Muscle of leg (tissue), 16 donors: ENCODE measurements at places on chromosomes 2 and 18. TPM values are rescaled to one million over a fixed set of nuclear protein-coding genes. Genes with fewer than 3 reads are reported as not detected.
A peak's percentile ranks its signal among the peaks of the same experiment; 100 is the strongest.

DNA sequence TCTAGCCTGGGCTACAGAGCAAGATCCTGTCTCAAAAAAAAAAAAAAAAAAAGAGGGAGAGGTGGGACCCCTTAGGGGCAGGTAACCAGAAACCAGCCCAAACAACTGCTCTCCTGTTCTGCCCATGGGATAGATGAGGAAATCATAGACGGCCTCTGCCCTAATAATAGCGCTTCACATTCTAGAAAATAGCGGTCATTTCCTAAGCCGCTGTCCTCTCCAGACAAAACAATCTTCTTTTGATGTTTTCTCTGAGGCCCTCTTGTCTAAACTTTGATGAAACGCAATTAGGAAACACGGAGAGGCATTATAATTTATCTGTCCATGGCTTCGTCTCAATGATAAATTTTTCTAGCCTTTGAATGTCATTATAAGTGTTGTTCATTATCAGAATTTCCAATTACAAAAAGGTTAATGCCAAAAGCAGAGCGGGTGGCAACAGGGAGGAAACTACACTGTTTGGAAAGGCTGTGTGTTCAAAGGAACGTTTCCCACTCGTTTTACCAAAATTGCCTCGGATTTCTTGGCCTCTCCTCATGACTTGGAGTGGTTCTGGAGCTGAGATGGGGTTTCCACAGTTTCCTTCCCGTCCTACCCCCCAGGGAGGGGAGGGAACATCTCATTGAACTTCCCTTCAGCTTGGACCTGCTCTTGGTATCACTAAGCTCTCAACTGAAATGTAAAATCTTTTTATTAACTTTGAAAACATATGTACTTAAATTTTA lies 151.6 kb upstream of the ZNF236 start:
- no peak overlapping the region for H3K4me3 ChIP-seq
- H3K27ac ChIP-seq, result no peak overlapping the region
- H3K27me3 ChIP-seq, result peaks cover 2% of the 10 kb centered on the region
- no peaks in the 10 kb centered on the region for H3K36me3 ChIP-seq
- no peaks in the 10 kb centered on the region for H3K4me1 ChIP-seq
- peak; percentile 92 for DNase-seq

- no peak overlapping the region for H3K27ac ChIP-seq
- no peaks in the 10 kb centered on the region for H3K4me1 ChIP-seq
- DNase-seq, result no peak
- H3K4me3 ChIP-seq, result no peak overlapping the region
Observed at GRCh38 chr2:229154381-229154780, 116.7 kb downstream of the PID1 start.

DNA sequence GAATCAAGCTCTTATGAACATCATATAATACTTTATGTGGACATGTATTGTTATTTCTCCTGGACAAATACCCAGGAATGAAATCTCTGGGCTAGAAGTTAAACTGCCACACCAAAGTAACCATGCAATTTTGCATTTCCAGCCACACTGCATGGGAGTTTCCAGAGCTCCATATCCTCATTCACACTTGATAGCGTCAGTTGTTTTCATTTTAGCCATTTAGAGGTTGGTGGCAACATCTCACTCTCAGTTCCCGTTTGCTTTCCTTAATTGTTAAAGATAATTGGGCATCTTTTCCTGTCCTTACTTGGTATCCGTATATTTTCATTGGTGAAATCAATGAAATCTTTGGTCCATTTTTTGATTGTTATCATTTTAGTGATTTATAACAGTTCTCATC lies 47.8 kb downstream of the SH3YL1 start:
- peaks cover 10% of the 10 kb centered on the region for H3K36me3 ChIP-seq
- no peaks in the 10 kb centered on the region for H3K27me3 ChIP-seq
- no peak overlapping the region for H3K4me3 ChIP-seq
- peaks cover 3% of the 10 kb centered on the region for H3K4me1 ChIP-seq
- no peak overlapping the region for H3K27ac ChIP-seq

The TACR1 gene
- 0.18 TPM for total RNA-seq

The POTEI gene
- not detected for total RNA-seq

The DOK6 gene
- total RNA-seq, result 4.9 TPM

The MC2R gene
- total RNA-seq, result 0.18 TPM
